ENCODE measurements at places on chromosomes 16 and 17.
A peak's percentile ranks its signal among the peaks of the same experiment; 100 is the strongest.

GRCh38 chr16:67091906-67092566, 17.7 kb upstream of the PHAF1 start:
- H3K27me3 ChIP-seq = no peaks in the 10 kb centered on the region
- DNase-seq = no peak
- peaks cover 2% of the 10 kb centered on the region for H3K36me3 ChIP-seq
- H3K27ac ChIP-seq = no peak overlapping the region
- no peak overlapping the region for H3K4me3 ChIP-seq
- no peaks in the 10 kb centered on the region for H3K4me1 ChIP-seq

DNA sequence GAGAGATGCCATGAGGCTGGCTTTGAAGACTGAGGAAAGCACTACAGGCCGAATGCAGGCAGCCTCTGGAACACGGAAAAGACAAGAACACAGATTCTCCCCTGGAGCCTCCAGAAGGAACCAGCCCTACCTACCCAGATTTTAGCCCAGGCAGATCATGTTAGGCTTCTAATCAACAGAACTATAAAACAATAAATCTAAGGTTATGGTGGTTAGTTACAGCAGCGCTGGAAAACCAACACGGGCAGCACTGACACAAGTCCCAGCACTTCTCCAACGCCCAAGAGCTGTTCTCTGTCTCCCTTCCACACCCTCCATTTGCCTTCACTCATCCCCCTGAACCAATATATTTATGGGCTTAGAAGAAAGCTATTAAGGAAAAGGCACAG, 7.5 kb downstream of the ANKRD11 start:
- H3K4me1 ChIP-seq = peaks cover 29% of the 10 kb centered on the region
- H3K4me3 ChIP-seq = no peak overlapping the region
- H3K27me3 ChIP-seq = no peaks in the 10 kb centered on the region
- H3K36me3 ChIP-seq = no peaks in the 10 kb centered on the region
- H3K27ac ChIP-seq = no peak overlapping the region
- no peak for DNase-seq

- DNase-seq = no peak
- H3K27me3 ChIP-seq = no peaks in the 10 kb centered on the region
- H3K4me1 ChIP-seq = peaks cover 32% of the 10 kb centered on the region
- H3K4me3 ChIP-seq = no peak overlapping the region
- peaks cover 3% of the 10 kb centered on the region for H3K36me3 ChIP-seq
- no peak overlapping the region for H3K27ac ChIP-seq
Observed at GRCh38 chr17:50182783-50183420, 17.1 kb downstream of the SGCA start.

- H3K4me1 ChIP-seq = no peaks in the 10 kb centered on the region
- H3K36me3 ChIP-seq = no peaks in the 10 kb centered on the region
- no peak overlapping the region for H3K4me3 ChIP-seq
- no peak for DNase-seq
- no peak overlapping the region for H3K27ac ChIP-seq
Observed at GRCh38 chr16:13042291-13042685, 140.9 kb downstream of the SHISA9 start.

DNA sequence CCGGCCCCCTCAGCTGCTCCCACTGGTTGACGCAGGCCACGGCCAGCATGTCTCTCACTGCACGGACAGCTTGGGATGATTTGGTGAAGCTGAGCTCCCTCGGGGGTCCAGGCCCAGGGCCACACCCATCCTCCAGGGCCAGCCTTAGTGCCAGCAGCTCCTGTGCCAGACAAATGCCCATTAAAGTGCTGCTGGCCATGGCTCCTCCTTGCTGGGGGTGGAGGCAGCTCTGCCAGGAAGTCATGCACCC, 2.5 kb downstream of the TRIM47 start:
- H3K27ac ChIP-seq = peak overlapping the region; percentile 90
- H3K4me3 ChIP-seq = no peak overlapping the region
- peaks cover 11% of the 10 kb centered on the region for H3K27me3 ChIP-seq

- no peak within 1 kb of the TSS for H3K27ac ChIP-seq
- DNase-seq = no peak
- peaks cover 14% of the 10 kb centered on the region for H3K27me3 ChIP-seq
Observed at GRCh38 chr17:48429638-48430586, at the start of gene SKAP1. Gene SKAP1, minus strand, starts transcription at chr17:48430214.

- peaks cover 14% of the 10 kb centered on the region for H3K36me3 ChIP-seq
- H3K27ac ChIP-seq = no peak overlapping the region
- peaks cover 17% of the 10 kb centered on the region for H3K4me1 ChIP-seq
- no peaks in the 10 kb centered on the region for H3K27me3 ChIP-seq
Observed at GRCh38 chr17:27485125-27485524, 28.9 kb downstream of the KSR1 start.

GRCh38 chr17:31476525-31477416, 85.3 kb downstream of the RAB11FIP4 start:
- no peak overlapping the region for H3K27ac ChIP-seq
- DNase-seq = no peak
- no peaks in the 10 kb centered on the region for H3K27me3 ChIP-seq

GRCh38 chr16:80319181-80319580, 221.6 kb upstream of the DYNLRB2 start:
- no peak overlapping the region for H3K4me3 ChIP-seq
- H3K27me3 ChIP-seq = no peaks in the 10 kb centered on the region
- DNase-seq = no peak
- H3K36me3 ChIP-seq = no peaks in the 10 kb centered on the region

DNA sequence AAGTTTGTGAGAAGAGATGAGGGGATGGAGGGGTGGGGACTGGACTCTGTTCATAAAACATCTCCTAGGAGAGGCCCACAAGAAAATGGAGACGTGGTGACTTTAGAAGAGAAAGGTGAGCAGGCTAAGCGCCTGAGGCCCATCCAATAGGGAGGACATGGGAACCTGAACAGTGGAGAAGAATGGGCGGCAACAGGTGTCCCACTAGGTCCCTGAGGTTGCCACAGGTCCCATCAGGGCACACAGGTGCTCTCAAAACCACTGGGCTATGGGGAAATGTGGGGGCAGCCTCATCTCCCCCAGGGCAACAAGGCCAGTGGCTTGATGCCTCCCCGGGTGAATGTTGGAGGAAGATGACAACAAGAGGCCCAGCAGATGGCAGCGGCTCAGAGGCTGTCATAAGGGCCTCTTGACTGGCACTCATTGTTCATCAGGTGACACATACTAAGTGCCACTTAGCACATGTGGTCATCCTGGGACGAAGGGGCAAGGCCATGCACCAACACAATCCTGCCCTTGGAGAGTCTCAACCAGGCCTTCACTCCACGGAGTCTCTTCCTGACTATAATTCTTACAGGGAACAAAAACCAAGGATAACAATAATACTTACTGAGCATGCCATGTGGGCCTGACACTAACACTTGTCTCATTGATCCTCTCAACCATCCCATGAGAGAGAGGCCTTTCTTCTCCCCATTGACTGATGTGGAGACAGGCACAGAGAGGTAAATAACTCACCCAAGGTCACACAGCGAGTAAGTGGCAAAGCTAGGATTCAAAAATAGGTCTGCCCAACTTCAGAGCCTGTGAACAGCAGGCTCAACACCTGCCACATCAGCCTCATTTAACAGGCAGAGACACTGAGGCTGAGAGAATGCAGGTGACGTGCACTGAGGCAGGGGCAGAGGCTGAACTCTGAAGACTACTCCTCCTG, 38.0 kb downstream of the CUEDC1 start:
- DNase-seq = no peak
- no peaks in the 10 kb centered on the region for H3K27me3 ChIP-seq
- peak overlapping the region; percentile 83 for H3K27ac ChIP-seq
- no peaks in the 10 kb centered on the region for H3K36me3 ChIP-seq
- peaks cover 89% of the 10 kb centered on the region for H3K4me1 ChIP-seq

- peaks cover 5% of the 10 kb centered on the region for H3K4me1 ChIP-seq
- no peak overlapping the region for H3K4me3 ChIP-seq
- H3K27ac ChIP-seq = no peak overlapping the region
- H3K27me3 ChIP-seq = no peaks in the 10 kb centered on the region
Observed at GRCh38 chr16:11418506-11418905, 73.2 kb downstream of the RMI2 start.

DNA sequence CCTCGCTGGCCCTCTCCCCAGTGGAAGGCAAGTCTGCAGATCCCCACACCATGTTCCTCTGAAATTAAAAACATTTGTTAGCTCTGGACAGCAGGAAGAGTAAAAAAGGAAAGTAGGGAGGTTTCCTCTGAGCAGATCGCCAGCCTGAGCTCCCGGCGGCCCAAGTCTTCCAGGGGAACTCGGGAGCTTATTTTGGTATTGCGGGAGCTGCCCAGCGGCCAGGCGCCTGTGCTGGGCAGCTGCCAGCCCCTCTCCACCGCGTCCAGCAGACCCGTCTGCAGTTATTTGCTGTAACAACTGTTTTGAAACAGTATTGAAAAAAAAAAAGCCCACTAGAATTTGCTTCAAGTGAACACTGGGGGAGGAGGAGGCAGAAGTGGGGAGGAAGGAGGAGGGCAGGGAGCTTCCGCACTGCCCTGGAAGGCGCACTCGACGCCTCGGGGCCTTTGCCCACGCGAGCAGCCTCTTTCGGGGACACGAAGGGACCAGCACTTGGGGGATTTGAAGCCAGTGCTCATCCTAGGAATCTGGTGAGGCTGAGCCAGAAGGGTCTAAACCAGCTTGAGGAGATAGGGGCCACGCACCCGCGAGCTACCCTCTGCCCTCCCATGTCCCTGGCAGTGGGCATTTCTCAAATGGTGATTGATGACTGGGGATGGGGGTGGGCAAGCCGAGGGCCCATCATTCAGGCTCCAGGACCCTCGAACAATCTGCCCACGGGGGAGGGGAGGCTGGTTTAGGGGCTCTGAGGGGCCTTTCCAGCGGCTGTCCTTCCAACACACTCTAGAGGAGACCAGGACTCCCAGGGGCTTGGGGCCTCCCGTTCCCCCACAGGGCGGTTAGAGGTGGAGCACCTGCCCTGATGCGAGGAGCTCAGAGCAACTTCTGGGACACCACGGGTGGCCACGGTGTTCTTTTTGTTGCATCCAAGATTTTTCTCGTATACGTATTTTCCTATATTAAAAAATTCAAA, 3.0 kb upstream of the BAHCC1 start:
- H3K27ac ChIP-seq = peak overlapping the region; percentile 95
- H3K4me1 ChIP-seq = peaks cover 61% of the 10 kb centered on the region
- peaks cover 33% of the 10 kb centered on the region for H3K36me3 ChIP-seq
- no peaks in the 10 kb centered on the region for H3K27me3 ChIP-seq

GRCh38 chr17:33940769-33941370, 314.2 kb upstream of the CCL2 start:
- H3K27ac ChIP-seq = no peak overlapping the region
- H3K36me3 ChIP-seq = no peaks in the 10 kb centered on the region
- H3K4me3 ChIP-seq = no peak overlapping the region
- H3K27me3 ChIP-seq = no peaks in the 10 kb centered on the region

- no peak overlapping the region for H3K27ac ChIP-seq
- H3K36me3 ChIP-seq = peaks cover 9% of the 10 kb centered on the region
- H3K27me3 ChIP-seq = peaks cover 45% of the 10 kb centered on the region
- DNase-seq = no peak
- H3K4me3 ChIP-seq = no peak overlapping the region
Observed at GRCh38 chr16:88681084-88681680, 5.1 kb downstream of the SNAI3 start.

- no peaks in the 10 kb centered on the region for H3K27me3 ChIP-seq
- H3K4me3 ChIP-seq = no peak overlapping the region
- DNase-seq = no peak
- no peak overlapping the region for H3K27ac ChIP-seq
- peaks cover 93% of the 10 kb centered on the region for H3K36me3 ChIP-seq
- H3K4me1 ChIP-seq = peaks cover 23% of the 10 kb centered on the region
Observed at GRCh38 chr17:78993981-78994671, 14.4 kb upstream of the LGALS3BP start.

- no peak for DNase-seq
- H3K4me3 ChIP-seq = no peak overlapping the region
- no peaks in the 10 kb centered on the region for H3K27me3 ChIP-seq
- H3K4me1 ChIP-seq = no peaks in the 10 kb centered on the region
- H3K36me3 ChIP-seq = peaks cover 40% of the 10 kb centered on the region
Observed at GRCh38 chr16:71930013-71930563, 34.8 kb downstream of the IST1 start.

- H3K36me3 ChIP-seq = peaks cover 38% of the 10 kb centered on the region
- H3K27ac ChIP-seq = no peak overlapping the region
- no peak overlapping the region for H3K4me3 ChIP-seq
- H3K4me1 ChIP-seq = peaks cover 46% of the 10 kb centered on the region
- no peaks in the 10 kb centered on the region for H3K27me3 ChIP-seq
Observed at GRCh38 chr17:17502741-17503565, 6.8 kb upstream of the RASD1 start.

- peaks cover 50% of the 10 kb centered on the region for H3K4me1 ChIP-seq
- no peak for DNase-seq
- H3K27ac ChIP-seq = peak overlapping the region; percentile 16
- no peak overlapping the region for H3K4me3 ChIP-seq
- no peaks in the 10 kb centered on the region for H3K27me3 ChIP-seq
Observed at GRCh38 chr17:72468841-72469240, 348.0 kb downstream of the SOX9 start.

DNA sequence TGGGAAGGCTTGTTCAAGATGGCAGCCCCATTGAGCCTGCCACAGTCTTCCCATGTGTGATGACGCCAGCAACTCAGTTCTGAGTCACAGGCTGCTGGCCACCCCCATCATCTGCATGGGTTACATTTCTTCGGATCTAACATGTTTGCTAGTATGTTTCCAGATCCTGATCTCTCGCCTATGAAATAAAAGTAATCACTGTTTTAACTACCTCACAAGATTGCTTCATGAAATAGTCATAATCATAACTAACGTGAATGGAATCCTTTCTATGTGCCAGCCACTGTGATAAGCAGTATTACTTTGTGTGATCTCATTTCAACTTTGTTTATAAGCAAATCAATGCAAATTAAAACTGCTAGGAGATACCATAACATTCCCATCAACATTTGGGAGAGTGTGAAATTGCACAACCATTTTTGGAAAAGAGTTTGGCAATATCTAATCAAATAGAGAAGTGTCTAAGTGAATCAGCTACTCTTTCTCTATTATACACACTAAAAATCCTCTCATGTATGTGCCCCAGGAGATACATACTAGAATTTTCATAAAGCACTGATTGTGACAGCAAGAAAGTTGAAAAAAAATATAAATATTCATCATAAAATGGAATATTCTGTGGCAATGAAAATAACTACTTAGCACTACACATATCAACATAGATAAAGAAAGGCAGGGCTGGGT, 300.2 kb upstream of the IRX5 start:
- peak; percentile 10 for DNase-seq
- no peaks in the 10 kb centered on the region for H3K4me1 ChIP-seq
- no peak overlapping the region for H3K4me3 ChIP-seq
- H3K27ac ChIP-seq = no peak overlapping the region
- H3K36me3 ChIP-seq = no peaks in the 10 kb centered on the region

DNA sequence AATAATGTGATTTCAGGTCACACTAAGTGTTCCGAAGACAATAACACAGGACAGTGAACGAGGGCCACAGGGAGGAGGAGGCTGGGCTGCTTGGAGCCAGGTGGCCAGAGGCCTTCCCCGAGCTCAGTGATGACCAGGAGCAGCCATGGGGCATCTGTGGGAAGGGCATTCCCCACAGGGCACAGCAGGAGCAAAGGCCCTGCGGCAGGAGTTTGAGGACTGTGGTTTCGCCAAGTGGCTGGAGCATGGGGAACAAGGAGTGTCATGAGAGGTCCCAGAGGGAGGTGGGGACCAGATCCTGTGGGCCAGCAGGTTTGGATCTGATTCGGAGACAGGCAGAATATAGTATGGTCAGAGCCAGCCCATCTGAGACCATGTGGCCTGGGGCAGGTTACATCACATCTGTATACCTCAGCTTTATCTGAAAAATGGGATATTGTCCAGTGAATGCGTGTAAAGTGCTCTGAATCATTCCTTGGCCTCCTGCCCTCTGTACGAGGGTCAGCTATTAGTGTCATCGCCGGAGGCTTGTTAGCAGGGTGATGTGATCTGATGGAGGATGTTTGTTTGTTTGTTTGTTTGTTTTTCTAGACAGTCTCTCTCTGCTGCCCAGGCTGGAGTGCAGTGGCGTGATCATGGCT, 176.8 kb downstream of the KATNIP start:
- no peaks in the 10 kb centered on the region for H3K27me3 ChIP-seq
- H3K36me3 ChIP-seq = peaks cover 41% of the 10 kb centered on the region
- H3K27ac ChIP-seq = no peak overlapping the region
- peaks cover 55% of the 10 kb centered on the region for H3K4me1 ChIP-seq

Data from spinal cord (tissue), 10 donors.